Stimulated activated CD8-positive, alpha-beta memory T cell treated with anti-CD3 and anti-CD28 coated beads, Interleukin-4, amount 100 ng/mL, for 48 hours (primary cell): ENCODE measurements at places on chromosomes 16 and 17.

GRCh38 chr16:70689035-70689969, 3.4 kb upstream of the MTSS2 start:
- no peak for DNase-seq

GRCh38 chr17:73309727-73310596, 1.8 kb downstream of the CDC42EP4 start:
- DNase-seq: no peak

DNA sequence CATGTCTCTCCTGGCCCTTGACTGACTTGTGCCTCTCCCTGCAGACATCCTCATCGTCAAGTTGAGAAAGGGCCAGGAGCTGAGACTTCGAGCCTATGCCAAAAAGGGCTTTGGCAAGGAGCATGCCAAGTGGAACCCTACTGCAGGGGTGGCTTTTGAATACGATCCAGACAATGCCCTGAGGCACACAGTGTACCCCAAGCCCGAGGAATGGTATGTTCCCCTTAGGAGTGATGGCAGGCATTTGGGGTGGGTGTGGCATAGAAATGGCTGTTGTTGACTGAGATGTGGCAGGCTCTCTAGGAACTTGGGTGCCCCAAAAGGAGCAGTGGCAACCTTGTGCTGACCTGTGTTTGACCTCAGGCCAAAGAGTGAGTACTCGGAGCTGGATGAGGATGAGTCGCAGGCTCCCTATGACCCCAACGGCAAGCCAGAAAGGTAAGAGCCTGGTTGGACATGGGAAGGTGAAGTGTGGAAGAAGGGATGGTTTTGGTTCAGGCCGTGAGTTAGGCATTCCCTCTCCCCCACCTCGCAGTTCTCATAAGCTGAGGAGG, 7.5 kb downstream of the POLR2C start:
- peak; percentile 16 for DNase-seq

- no peak for DNase-seq
Observed at GRCh38 chr16:81531419-81531821, 86.8 kb downstream of the CMIP start.
